ENCODE measurements at places on chromosomes 6 and 20.
A peak's percentile ranks its signal among the peaks of the same experiment; 100 is the strongest.

- no peak for DNase-seq
Observed at GRCh38 chr6:46310196-46310595, 139.4 kb upstream of the ENPP5 start.

- DNase-seq, result peak; percentile 21
Observed at GRCh38 chr6:135311446-135312200, 130.5 kb downstream of the MYB start.

GRCh38 chr20:818001-818664, 15.4 kb upstream of the FAM110A start:
- DNase-seq, result no peak

GRCh38 chr20:59770270-59770669, 163.2 kb downstream of the SYCP2 start:
- no peak for DNase-seq

DNA sequence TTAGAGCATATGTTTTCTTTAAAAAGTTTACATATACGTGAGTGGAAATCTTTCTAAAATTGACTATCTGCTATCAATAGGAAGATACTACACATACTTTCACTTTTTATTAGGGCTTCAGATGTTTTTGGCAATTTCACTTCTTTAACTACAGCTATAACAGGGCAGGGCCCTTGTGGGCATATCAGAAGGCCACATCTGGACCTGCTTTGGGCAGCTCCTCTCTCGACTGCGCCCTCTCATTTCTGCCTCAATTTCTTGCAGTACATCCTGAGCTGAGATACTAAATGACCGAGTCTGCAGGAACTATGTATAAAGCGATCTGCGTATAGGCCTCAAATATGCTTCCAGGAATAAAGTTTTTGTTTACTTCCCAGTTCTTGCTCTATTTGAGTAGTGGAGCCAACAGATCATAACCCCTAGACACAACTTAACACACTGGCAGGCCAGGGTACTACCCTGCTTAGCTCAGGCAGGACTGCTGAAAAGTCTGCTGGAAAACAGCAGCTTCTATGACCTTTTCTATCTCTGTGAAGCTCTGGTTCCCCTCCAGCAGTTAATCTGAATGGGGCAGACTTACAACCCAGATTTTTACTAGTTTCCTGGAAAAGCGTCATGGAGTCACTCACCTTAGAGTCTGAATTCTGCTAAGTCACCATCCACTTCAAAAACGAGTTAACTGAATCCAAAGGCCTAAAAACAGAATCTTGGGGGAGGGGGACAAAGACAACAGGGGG, 12.7 kb downstream of the GCLC start:
- DNase-seq, result no peak

GRCh38 chr6:40338306-40338705, 248.9 kb downstream of the LRFN2 start:
- DNase-seq, result no peak

DNA sequence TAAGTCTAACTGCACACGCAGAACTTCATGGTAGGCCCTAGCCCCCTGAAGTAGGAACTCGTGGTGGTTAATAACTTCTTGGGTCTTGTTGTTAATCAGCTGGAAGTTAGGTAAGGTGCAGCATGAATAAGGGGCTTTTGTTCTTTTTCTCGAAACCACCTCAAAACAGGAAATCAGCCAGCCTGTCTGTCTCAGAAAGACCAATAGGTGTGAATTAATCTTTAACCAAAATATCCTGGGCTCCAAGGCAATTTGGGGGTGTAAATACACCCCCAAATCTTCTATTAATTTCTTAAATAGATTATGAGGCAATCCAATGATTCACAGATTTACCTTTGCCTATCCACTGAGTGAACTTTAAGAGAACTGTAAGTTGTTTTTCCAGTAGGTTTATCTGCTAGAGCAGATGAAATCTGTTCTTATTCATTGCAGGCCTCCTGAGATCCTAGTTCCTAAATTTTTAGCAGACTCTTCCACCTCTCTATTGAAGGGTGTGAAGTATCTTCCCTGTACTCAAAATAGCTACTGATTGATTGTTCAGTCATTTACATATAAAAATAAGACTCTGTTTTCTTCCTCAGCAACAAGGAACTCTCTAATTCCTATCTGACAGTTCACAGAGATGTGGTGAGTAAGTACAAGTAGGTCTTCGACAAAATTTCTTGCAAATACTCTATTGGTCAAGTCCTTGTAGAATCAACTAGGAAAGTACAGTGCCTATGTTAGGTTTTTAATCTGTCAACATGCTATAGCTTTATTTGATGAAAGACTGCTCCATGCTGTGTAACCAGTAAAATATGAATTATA, 427.1 kb upstream of the NOX3 start:
- no peak for DNase-seq

DNA sequence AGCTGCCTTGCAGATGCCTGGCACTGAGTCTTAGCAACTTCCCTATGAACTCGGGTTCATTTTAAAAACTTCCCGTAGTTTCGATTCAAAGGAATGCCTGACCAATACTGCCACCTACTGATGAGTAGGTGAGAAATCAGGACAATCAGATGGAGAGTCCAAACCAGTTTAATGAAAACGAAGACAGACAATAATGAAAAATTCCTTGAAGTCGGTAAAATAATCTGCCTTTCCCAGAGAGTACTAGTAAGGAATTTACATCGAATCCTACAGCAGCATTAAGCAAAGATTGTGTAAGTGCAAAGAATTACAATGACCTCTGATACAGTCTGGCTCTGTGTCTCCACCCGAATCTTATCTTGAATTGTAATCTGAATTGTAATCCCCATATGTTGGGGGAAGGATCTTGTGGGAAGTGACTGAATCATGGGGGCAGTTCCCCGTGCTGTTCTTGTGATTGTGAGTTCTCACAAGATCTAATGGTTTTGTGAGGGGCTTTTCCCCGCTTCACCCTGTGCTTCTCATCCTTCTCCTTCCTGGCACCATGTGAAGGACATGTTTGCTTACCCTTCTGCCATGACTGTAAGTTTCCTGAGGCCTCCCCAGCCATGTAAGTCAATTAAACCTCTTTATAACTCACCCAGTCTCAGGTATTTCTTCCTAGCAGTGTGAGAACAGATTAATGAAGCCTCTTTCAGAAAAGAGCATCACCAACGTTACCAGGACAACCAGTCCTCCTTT, 134.4 kb downstream of the ARHGAP18 start:
- DNase-seq, result peak; percentile 10

DNA sequence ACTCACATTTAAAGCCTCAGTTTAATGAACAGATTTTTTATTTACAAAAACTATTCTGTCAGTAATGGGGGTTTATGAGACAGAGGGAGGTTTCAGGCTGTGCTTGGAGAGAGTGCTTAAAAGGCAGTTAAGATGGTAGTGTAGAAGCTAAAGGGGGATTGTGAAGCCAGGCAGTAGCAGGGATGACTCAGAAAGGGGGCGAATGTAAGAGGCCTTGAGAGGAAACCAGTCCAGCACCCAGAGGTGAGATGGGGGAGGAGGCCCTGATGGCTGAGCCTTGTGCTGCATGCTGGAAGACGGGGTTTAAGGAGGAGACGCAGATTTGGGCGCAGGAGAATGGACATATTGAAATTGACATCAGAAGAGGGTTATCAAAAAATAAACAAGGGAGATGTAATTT, 6.6 kb upstream of the SERPINB9 start:
- no peak for DNase-seq

DNA sequence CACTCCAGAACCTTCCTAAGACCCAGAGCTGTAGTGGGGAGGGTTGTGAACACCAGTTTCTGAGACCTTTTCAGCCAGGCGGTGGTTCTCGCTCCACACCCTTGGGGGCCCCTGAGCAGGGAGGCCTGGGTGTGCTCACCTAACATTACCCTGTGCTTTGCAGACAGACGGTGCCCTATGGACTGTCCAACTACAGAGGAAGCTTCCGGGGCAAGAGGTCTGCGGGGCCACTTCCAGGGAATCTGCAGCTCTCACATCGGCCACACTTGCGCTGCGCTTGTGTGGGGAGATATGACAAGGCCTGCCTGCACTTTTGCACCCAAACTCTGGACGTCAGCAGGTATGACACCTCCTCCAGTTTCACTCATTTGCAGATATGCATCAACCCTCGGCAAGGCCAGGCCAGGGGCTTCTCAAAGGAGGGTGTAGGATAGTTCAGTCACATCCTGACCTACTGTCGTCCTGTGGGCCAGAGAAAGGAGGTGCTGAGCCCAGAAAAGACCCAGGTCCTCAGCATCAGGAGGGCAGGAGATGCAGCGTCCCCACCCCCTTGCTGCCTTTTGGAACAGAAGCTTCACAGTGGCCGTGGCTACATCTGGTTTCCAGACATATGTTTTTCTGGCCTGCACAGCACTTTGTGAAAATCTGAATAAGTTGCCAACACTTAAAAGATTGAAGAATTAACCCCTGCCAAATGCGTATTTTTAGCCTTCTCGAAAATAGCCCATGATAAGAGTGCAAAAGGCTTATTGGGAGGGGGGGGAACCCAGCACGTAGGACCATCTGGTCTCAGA, 20.6 kb downstream of the EDN3 start:
- no peak for DNase-seq
